ENCODE measurements at places on chromosomes 1 and 21.

DNA sequence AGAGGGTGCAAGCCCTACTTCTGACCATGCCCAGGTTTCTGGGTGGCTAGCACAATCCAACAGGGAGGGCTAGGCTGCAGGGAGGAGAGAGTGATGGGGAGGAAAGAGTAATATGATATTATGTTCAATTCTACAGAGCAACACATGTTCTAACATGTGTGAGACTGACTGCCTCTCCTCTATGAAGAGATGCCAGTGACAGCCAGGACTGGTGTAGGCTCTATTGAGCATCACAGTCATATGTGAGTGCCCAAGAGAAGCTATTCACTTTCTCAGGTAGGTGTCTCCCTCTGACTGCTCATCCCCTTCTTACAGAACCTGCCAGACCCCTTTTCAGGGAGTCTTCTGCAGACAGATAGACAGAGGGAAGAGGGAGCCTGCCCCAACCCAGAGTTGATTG is 446.1 kb downstream of the SIPA1L2 start:
- peak; percentile 34 for DNase-seq

DNA sequence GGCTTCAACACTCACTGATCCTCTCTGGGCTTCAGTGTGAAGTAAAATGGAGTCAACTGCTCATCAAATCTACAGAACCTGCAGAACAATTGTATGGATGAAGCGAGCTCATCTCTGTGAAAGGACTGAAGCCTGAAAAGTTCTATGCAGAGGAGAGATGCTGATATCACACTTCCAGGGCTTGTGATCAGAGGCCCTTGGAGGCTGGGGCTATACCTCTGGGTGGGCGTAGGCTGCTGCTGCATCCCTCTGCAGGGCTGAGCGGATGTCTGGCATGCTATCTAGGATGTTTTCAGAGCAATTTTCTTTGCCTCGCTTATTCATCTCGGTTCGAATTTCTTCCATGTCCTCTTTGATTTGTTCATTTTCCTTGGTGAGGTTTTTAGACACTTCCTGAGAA is 17.6 kb downstream of the OLFML2B start:
- DNase-seq, result no peak

- no peak for DNase-seq
These were observed 671 bp downstream of the DNAJC11 start for GRCh38 chr1:6700853-6701436.

GRCh38 chr1:225544263-225544662 is 108.7 kb downstream of the ENAH start:
- no peak for DNase-seq

DNA sequence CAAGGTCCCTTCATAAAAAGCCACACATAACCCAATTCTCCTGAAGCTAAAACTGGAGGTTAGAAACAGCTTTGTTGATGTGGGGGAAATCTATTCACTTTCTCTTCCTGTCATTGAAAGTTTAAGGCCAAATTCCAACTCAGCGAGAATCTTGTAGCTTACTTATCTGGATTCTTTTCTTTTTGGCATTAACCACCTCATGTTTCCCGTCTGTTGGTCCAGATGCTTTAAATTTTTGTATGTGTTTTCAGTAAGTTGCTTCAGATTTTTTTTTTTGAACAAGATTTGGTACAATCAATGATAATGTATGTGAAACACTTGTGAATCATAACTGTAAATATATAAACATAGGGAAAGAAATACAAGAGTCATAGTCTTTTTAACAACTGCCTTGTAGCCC is 33.7 kb upstream of the NEK7 start:
- DNase-seq, result no peak

- DNase-seq, result no peak
These were observed 448.1 kb upstream of the B3GALT2 start for GRCh38 chr1:193634470-193634869.

DNA sequence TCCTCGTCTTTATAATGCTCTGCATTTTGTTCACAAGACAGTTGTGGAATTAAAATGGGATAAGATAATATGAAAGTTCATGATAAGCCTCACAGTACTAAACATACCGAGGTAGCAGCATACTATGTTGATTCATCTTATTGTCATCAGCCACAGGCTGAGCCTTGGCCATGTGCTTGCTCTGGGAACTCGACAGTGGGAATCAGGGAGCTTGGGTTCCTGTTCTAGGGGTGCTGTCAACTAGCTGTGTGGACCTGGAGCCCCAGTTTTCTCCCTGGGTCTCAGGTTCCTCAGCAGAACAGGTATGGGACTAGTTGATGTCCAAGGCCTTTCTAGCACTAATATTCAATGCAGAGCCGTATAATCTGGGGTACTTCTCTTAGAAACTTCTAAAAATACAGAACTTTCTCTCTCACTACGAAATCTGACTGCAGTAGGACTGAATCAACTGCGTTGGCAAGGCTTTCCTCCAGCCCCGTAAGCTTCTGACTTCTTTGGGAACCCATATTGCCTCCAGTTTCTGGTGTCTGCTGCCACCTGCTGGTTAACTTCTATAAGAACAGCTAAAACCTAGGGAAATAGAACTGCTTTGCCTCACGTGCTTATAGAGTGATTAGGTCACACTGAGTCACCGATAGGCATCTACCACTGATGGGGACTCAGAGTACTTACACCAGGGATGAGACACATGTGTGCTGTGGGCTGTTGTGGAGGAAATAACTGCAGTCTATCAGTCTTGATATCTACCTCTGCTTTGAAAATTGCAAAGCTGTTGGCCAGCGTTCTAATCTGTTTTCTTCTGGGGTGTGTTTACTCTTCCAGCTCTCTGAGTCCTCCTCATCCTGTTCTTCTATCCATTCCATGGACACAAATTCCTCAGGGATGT is 110.9 kb downstream of the RGL1 start:
- peak; percentile 65 for DNase-seq

- no peak for DNase-seq
These were observed 622.3 kb downstream of the PTPRU start for GRCh38 chr1:29858646-29859045.

DNA sequence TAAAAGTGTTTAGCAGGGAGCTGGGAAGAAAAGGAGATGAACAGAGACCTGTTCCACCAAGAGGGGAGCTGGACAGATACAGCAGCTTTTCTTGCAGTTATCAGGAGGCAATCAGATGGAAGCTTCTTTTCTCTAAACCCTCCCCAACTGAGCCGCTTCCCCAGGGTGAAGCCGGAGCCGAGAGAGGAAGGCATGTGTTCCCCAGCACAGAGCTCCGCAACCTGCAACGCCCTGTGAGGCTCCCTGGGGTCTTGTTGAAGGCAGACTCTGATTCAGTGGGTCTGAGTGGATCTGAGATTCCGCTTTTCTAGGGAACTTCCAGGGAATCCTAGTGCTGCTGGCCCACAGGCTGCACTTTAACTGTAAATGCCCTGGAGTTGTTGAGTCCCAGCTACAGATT is 139.1 kb upstream of the COA6 start:
- no peak for DNase-seq

DNA sequence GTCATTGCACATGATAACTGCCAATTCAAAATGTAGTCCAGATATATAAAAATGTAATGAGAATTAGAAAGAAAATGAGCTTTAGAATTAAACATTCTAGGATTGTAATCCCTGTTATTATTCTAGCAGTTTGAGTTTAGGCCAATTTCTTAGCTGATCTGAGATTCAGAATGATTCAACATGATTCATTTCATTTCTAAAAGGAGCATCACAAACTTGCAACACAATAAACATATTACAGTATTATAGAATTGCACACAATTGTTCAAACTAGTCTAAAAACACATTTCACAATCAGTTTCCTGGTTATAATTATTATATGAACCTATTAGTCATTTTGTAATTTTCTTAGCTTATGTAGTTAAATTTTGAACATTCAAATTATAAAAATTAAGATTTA is 43.3 kb upstream of the TSHB start:
- no peak for DNase-seq

- no peak for DNase-seq
These were observed 15.8 kb downstream of the SCYL3 start for GRCh38 chr1:169877800-169878491.

- no peak for DNase-seq
These were observed 6.9 kb upstream of the PIGR start for GRCh38 chr1:206953126-206953525.

GRCh38 chr1:29415156-29415830 is 179.0 kb downstream of the PTPRU start:
- peak; percentile 45 for DNase-seq

DNA sequence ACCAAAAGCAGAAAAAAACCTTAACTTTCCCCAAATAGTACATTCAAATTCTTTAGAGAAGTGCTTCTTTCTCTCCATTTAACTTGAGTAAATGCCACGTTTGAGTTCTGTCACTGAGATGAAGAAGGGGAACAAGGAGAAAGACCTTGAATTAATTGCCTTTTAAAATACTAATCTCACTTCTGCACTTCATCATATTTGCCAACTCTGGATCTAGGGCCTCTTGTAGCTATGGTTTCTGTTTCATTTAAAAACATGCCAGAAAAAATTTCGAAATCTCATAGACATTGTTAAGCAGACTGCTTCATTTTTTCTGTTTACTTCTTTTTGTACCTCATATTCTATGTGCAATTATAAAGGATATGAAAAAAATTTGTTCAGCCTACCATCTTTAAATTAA is 24.6 kb downstream of the MIXL1 start:
- no peak for DNase-seq

DNA sequence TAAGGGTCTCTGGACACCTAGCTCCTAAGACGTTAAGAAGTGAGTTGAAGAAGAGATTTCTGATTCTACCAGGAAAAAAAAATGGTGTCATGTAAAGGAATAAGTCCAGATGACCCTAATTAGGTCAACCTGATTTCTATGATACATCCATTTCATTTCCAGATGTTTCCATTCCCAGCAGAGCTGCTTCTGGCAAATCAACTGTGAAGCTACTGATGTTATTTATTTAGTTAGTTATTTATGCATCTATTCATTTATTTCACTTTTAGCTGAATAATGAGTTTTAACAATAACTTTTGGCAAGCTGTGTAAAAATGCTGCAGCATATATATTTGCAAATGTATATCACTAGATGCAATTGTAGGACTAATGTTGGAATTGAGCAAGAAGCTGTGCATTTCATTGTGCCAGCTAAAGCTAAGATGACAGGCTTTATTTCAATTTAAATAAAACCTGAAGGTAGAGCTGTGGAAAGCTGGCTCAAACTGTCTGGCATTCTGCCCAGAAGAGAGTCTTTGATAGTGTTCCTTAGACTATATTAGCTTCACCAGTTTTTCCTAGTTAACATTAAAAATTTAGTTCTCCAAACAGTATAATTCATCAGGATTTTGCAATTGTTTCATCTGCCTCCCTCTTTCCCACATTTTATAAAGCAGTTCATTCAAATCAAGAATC is 1164.4 kb upstream of the ADGRL4 start:
- no peak for DNase-seq

- DNase-seq, result no peak
These were observed 157.8 kb upstream of the VAMP3 start for GRCh38 chr1:7613106-7613850.

DNA sequence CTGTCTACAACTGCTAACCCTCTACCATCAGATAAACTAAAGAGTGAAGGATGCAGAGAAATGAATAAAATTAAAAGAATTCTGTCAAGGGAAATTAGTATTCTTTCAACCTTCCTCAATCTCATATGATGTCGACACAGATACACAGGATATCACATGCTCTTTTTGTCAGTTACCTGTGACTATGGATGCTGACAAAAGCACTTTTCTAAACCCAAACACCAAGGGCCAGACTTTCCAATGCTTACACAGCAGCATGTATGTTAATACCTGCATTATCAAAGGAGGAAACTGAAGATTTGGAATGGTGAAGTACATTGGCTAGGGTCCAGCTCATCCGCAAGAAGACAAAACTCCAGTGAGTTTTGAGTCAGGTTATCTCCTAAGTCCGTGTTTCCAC is 294.0 kb downstream of the SMYD3 start:
- no peak for DNase-seq

DNA sequence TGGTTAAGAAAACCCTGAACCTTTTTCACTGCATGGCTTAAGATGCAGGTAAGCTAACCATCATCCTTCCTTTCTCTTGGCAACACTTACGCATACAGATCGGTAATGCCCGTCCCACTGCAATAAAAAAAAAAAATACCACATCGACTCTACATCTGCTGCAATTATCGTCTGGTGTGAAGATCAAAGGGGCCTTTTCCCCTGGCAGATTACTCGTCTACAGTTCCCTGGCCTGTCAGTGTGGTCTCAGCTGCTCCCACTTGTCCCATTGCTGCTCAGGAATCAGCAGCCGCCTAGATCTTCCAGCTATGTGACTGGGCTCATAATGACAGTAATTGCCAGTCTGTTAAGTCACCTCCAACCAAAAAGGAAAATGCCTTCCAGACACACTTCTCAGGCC is 133.1 kb downstream of the SETD4 start:
- DNase-seq, result no peak

- no peak for DNase-seq
These were observed 750 bp downstream of the NECAP2 start for GRCh38 chr1:16441282-16441665.
